ENCODE measurements at places on chromosomes 6 and 20.

DNA sequence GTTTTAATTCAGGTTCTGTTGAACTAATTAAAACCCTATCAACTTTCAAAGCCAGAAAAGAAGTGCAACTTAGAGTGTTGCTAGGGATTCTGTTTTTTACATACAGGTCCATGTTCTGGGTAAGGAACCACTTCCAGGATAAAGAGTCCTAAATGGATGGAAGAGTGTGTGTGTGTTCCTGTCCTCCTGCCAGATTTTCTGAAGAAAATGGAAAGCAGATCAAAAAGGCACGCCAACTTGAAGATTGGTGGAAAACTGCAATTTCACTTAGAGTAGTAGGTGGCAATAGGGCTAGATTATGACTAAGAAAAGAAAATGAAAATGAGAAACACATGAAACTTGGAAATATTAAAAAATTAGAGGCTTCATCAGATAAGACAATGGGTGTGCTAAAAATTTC lies 85.3 kb downstream of the COL21A1 start:
- DNase-seq: no peak

- peak; percentile 53 for DNase-seq
These were observed 170.2 kb downstream of the PREX1 start for GRCh38 chr20:48657426-48658197.

DNA sequence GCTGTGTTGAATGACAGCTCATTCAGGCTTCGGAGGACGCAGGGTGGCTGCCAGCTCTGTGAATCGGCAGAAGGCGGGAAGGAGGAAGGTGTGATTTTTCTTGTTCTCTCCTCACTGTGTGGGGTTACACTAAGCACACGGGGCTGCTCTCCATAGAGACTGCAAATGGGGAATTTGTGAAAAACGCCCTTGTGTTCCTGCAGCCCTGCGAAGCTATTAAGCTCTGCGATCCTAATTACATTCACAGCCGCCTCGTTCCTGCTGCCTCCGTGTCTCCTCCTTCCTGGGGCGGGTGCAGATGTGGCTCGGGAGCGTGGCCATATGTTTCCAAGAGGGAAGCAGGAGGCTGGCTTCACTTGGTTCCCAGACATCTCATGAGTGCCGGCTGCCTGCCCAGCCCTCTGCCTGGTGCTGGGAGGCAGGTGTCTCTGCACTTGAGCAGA lies 124.0 kb downstream of the TOX2 start:
- DNase-seq: no peak

DNA sequence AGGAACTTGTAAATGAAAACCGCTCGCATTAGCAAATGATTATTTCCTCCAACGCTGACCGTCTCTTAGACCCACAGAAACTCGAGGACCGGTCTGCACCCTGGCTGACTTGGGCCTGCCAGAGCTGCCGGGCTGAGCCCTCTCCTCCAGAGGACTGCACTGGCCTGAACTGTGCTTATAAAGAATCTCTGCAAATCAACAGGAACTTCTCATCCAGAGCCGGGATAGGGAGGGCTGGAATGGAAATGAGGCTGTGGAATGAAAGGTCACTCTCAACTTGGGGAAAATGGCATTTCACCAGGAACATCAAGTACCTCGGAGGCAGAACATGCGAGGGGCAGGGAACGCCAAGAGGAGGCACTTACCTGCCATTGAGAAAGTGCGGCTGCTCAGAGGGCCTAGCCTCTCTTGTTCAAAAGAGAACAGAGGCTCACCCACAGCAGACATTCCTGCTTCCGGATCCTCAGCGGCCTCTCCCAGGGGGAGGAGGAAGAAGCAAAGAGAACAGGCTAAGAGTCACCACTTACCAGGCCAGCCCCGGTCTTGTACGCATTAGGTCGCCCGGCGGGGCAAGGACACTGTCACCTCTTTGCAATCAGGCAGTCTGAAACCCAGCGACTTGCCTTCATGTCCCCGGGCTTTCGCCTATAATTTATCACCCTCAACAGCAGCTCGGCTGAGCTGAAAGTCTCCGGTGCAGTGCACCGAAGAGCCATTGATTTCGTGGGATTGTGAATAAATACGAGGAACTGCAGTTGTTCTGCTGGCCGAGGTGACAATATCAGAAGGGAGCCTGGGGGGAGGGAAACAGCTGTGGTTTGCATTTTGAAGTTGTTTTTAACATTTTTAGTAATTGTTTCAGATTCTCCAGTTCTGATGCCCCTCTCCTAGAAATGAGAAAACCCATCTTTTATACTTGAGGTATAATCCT lies 37.6 kb downstream of the ZMYND8 start:
- DNase-seq: peak; percentile 2

DNA sequence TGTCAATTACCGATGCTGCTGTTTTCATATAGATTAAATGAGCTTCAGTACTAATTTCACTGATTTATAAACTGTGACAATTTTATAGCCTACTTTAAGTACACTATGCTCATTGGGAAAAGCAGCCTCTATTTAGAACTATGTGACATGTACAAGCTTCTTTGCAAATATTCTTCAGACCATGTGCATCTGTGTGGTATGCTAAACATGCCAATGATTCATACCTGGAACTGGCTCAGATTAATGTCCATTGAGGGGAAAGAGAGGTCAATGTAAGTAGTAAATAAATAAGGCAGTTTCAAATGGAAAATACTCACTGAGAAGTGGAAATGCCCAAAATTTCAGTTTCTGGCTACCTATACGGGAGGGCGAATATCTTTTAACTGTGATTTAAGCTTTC lies 777.7 kb downstream of the C6orf118 start:
- no peak for DNase-seq

DNA sequence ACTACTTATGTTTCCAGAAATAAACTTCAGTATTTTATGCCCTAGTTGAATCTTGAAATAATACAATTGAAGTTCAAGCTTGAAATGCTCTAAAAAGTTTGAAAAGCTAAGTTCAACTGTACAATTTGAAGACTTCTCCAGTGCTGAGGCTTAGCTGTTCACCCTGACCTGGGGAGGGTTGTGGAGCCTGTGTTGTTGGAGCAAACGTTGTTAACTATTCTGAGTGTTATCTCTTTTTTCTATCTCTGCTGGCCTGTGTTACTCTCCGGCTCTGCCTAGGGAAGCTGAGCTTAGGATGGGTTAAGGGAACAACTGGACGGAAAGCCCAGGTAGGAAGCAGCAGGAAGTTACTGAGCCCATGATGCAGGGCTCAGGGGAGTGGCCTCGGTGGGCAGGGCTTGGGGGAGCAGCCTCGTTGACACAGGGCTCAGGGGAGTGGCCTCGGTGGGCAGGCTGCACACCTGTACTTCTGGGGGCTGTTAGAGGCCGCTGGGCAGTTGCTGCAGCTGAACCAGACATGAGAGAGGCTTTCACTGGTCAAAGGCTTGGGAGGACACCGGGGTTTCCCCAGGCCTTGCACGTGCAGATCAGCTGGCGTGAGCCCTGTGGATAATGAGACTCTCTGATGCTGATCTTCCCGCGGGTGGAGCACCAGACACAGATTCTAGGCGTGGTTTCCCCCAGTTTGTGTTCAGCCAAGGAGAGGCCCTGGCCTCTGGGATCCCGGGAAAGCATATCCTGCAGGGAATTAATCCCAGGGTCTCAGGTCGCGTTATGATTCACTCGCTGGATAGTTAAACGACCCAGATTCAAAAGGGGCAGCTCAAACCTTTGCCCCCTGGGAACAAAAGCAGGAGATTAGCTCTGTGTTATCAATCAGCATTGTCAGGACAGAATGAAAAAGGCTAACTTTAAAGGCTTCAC lies 58.9 kb downstream of the ERMARD start:
- no peak for DNase-seq

DNA sequence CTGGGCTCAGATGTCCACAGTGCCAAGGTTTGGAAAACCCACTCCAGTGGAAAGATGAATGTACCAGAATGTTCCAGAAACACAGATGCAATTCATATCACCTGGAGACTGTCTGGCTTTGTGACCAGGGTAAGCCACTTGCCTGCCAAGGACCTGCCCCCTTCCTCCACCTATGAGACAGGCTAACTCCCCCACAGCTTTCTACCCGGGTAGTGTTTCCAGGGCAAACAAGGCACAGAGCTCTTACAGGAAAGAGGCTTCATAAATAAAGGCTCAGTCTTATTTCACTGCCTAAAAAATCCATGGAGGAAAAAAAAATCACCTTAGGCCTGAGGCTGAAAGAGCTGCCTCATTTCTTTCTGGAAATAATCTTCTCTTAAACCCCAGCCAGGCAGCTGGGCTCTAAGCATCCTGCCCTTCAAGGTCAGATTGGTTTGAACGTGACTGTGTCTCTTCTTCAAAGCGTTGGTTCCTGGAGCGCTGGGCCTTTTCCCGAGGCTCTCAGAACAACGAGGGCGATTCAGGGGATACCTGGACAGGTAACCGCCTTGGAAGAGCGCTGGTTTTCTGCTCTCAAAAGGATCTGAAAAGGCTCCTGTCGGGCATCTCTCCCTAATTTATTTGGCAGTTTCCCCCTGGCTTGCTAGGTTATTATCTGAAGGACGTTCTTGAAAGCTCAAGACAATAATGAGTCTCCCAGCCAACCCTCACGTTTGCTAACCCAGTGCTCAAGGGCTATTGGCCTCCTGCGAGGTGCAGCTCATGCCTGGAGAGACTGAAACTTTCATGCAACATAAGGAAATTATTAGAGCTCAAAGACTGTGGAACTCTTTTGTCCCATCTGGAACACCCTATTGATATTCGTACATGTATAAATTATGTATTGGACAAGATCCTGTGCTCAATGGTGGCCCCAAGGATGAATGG lies 199.2 kb upstream of the PMEPA1 start:
- no peak for DNase-seq

- DNase-seq: no peak
These were observed 666 bp downstream of the TPD52L1 start for GRCh38 chr6:125154118-125154760.

DNA sequence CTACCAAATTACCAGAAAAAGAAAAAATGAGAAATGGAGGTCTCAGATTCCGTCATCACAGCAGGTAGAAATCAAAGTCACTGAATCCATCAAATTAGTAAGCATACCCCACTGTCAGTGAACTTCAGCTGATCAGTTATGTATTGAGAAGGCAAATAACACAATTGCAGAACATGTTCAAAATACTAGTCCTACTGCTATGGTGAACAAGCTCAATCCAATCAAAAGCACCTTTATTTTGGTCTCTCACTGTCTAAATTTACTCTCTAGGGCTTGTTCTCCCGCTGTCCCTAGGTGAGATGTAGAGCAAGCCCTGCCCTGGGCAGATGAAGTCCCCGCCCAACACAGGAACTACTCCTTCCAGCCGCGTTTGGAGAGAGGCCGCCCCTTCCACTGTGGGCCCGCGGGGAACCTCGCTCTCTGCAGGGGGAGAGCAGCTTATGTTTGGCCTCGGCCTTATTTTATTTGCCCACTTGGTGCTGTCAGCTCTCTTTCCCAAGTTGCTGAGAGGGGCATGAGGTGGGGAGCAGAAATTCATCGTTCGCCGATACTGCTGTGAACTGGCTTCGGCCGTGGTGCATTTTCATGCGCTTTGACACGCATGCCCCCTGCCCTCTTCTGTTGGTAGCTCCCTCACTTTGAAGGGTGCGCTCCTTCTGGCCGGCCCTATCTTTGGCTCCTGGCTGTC lies 14.3 kb upstream of the MAP1LC3A start:
- DNase-seq: no peak

DNA sequence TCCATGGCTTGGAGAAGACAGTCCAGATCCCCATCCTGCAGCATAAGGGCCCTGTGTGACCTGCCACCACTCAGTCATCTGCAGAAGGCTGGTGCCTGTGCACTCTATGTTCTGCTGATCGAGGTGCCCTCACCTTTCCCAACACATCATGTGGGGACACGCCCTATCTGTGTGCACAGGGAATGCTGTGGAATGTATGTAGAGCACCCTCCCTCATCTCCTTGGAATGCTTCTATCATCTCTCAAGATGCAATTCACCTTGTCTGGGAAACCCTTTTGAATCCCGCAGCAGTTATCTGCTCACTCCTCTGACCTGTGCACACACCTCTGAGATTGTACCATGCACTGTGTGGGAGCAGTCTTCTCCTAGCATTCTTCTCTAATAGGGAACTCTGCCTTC lies 207.2 kb upstream of the SSTR4 start:
- DNase-seq: no peak

DNA sequence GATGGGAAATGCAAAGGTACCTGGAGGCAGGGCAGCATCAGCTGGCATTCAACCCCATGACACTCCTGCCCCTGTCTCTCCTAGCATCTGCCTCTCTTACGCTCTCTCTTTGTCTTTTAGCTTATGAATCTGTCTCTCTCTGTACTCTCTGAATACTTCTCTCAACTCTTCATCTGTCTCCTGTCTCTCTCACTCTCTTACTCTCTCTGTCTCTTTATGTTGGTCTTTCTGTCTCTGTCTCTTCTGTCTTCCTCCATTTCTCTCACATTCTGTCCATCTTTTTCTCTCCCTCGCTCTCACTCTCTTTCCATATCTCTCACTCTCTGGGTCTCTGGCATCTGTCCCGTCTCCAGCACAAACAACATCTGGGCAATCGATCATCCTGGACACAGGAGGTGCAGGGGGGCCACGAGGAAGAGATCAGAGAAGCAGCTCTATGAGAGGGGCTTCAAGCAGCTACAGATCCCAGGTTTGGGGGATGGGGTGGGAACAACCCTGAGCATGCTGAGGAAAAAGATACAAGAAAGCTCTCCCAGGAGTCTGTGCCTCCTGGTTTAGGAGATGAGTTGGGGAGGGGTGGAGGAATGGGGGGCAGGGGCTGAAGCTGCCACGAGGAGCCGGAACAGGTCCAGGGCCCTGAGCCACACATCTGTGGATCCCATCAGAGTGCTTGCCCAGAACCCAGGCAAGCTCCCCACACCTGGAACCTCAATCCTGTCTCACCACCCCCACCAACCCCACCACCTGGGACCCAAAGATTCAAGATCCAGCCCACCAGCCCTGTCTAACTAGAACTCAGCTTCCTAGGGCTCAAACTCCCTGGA lies 2.4 kb downstream of the COL11A2 start:
- no peak for DNase-seq

DNA sequence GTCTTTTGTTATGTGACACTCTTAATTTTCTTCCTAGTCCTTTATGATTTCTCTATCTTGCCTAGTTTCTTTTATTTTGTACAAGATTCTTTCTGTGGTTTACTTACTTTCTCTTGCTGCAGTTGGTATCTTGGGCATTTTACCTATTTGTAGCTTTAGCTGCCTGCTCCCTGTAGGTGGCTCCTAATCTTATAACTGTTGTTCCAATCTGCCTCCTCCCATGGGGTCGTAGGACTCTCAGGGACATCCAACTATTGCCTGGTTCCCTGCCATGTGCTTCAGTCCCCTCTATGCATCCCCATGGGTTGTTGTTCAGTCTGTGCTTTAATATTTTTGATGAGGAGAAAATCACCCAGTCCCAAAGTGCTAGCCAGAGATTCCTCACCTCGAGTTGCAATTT lies 31.4 kb downstream of the RIN2 start:
- DNase-seq: no peak

DNA sequence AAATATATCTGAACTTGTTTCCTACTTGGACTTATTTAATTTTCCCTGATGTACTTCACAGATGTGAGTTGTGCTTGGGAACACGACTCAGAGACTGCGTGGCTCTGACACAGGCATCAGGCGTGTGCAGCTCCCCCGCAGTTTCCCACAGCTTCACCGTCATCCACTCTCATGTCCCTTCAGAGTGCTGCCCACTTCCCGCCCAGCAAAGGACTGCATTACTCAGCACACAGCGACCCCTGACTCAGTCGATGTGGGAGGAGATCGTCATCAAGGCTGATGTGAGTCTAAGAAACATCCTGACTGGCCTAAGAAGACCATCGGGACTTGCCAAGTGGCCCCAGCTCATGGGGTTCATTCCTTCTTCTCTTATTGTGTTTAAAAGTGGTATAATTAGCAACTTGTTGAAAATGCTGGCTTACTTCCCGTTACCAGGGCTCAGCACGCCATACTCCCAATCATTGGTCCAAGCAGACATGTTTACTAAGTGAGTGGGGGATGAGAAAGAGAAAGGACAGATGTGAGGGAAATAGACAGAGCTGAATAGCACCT lies 539.4 kb upstream of the JARID2 start:
- DNase-seq: no peak
